ENCODE measurements at places on chromosomes 4 and X. TPM values are rescaled to one million over a fixed set of nuclear protein-coding genes. Genes with fewer than 3 reads are reported as not detected.

ARHGAP10 gene
- 22.1 TPM for total RNA-seq

CFI gene
- 1.1 TPM for total RNA-seq

PKD2 gene
- total RNA-seq: 5.9 TPM

TBC1D9 gene
- 2.5 TPM for total RNA-seq

TMEM187 gene
- 8.6 TPM for total RNA-seq

TXK gene
- total RNA-seq: not detected

ANXA10 gene
- total RNA-seq: not detected

PNMA5 gene
- not detected for total RNA-seq

AMBN gene
- total RNA-seq: not detected

XG gene
- total RNA-seq: 2.4 TPM

TRAM1L1 gene
- total RNA-seq: not detected

PNCK gene
- not detected for total RNA-seq

SASH3 gene
- total RNA-seq: 1.3 TPM

MAGEB3 gene
- not detected for total RNA-seq

TCEAL6 gene
- not detected for total RNA-seq

USP17L22 gene
- total RNA-seq: not detected

SLC2A9 gene
- 0.89 TPM for total RNA-seq

NUDT11 gene
- not detected for total RNA-seq

FRMD7 gene
- total RNA-seq: not detected

HTR2C gene
- not detected for total RNA-seq

LRP2BP gene
- total RNA-seq: 2.0 TPM

XPNPEP2 gene
- 2.0 TPM for total RNA-seq

FREM3 gene
- total RNA-seq: not detected

SPRY1 gene
- 32.8 TPM for total RNA-seq

GAGE12H gene
- not detected for total RNA-seq

ADGRG4 gene
- total RNA-seq: not detected
